Thoracic aorta (tissue), 2 donors: ENCODE measurements at places on chromosomes 6 and 20. TPM values are rescaled to one million over a fixed set of nuclear protein-coding genes. Genes with fewer than 3 reads are reported as not detected.

GRCh38 chr20:47795214-47795907 is 10.1 kb upstream of the SULF2 start:
- no peaks in the 10 kb centered on the region for H3K36me3 ChIP-seq
- DNase-seq = peak; percentile 56
- H3K4me3 ChIP-seq = no peak overlapping the region
- peak overlapping the region; percentile 9 for H3K27ac ChIP-seq
- peaks cover 28% of the 10 kb centered on the region for H3K4me1 ChIP-seq

The HDGFL1 gene
- total RNA-seq = not detected

DNA sequence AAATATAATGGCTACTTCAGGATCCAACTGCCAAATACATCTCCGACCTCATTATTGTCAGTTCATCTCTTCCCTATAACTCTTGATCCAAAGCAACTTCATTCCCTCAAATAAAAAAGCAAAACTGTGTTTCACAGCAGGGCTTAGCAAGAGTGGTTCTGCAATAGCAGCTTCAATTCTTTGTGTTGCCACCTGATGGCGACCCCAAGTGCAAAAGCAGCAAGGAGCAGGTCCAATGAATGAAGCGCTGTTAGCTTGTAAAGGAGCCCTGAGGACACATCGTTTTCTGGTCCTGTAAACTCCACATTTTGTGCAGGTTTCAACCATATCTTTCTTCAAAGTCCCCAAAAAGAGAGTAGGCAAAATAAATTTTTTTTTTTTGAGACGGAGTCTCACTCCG is 19.6 kb downstream of the RTN4IP1 start:
- H3K4me3 ChIP-seq = no peak overlapping the region
- no peaks in the 10 kb centered on the region for H3K4me1 ChIP-seq
- no peak for DNase-seq

DNA sequence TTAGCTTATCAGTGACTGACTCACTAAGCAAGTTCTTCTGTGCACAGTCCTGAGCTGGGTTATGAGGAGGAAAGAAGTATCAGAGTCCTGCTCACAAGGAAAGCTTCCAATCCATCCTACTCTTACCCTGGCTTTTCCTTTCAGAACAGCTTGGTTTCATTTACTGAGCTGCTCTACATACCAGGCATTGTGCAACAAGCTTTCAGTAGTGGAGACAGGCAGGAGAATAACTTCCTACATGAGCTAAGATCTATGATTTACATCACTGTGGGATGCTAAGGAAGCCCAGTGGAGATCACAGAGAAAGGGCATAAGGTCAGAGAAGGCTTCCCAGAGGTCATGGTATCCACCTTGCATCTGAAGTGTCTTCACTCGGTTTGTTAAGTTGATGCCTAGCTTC is 144.5 kb downstream of the MAP3K7 start:
- no peak for DNase-seq
- no peak overlapping the region for H3K27ac ChIP-seq
- H3K4me1 ChIP-seq = peaks cover 13% of the 10 kb centered on the region
- no peaks in the 10 kb centered on the region for H3K36me3 ChIP-seq
- no peaks in the 10 kb centered on the region for H3K27me3 ChIP-seq

DNA sequence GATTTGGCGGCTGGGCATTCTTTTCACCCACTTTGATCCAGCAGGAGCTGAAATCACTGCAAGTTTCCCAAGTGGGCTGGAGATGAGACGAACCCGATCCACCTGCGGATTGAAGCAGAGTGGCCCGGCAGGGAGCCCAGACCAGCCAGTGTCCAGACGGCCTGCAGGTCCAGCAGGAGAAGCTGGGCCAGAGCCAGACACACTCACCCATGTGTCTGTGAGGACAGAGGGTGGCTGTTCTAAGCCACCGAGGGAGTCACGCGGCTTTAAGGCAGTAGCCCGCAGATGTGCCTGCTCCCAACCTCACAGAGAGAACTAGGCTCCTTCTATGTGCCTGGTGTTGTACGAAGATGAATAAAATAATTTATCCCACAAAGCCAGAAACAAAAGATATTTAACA is 200.7 kb downstream of the WDR27 start:
- no peak overlapping the region for H3K27ac ChIP-seq
- H3K27me3 ChIP-seq = no peaks in the 10 kb centered on the region
- DNase-seq = no peak
- H3K36me3 ChIP-seq = no peaks in the 10 kb centered on the region
- H3K4me3 ChIP-seq = no peak overlapping the region
- no peaks in the 10 kb centered on the region for H3K4me1 ChIP-seq

The ENPP5 gene
- 2.7 TPM for total RNA-seq

The SLC17A2 gene
- total RNA-seq = not detected

- H3K4me1 ChIP-seq = no peaks in the 10 kb centered on the region
- no peak for DNase-seq
- H3K27ac ChIP-seq = no peak overlapping the region
- no peaks in the 10 kb centered on the region for H3K36me3 ChIP-seq
- H3K27me3 ChIP-seq = no peaks in the 10 kb centered on the region
- H3K4me3 ChIP-seq = peak overlapping the region; percentile 34
Measured at GRCh38 chr20:45097485-45098102, 3.3 kb downstream of the KCNS1 start.

GRCh38 chr20:57428324-57429158 is 37.3 kb downstream of the RBM38 start:
- peaks cover 31% of the 10 kb centered on the region for H3K4me1 ChIP-seq
- no peak for DNase-seq
- H3K27ac ChIP-seq = peak overlapping the region; percentile 57
- no peaks in the 10 kb centered on the region for H3K27me3 ChIP-seq
- H3K4me3 ChIP-seq = peak overlapping the region; percentile 19
- H3K36me3 ChIP-seq = no peaks in the 10 kb centered on the region

DNA sequence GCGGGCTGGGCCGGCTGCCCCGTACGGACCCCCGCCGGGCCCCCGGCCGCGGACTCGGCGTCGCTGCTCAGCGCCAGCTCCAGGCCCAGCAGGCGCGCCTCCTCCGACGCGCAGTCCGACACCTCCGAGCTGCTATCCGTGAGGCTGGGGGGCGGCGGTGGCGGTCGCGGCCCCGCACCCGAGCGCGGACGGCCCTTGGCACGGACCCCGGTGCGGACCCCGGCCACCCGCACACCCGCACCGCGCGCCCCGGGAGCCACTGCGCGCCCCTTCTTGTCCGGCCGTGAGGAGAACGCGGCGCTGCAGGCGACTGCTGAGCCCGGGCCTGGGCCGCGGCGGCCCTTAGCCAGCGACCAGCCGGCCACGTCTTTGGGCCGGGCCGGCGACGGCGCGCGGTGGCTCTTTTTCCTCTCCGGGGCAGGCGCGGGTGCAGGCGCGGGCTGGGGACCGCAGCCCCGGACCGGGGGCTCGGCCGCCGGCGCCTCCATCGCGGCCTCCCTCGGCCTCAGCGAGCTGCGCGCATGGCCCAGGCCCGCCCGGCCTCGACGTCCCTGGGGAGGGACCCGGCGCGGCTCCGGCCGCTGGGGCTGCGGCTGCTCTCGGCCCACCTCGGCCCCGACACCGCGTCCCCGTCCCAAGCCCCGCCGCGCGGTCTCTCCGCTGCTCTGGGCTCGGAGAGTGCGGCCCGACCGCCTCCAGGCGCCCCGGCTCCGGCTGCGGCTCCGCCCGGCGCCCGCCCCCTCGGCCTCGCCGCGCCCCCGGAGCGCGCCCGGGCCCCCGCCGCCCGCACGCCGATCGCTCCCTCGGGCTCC is 12.9 kb upstream of the TLDC2 start:
- H3K27ac ChIP-seq = peak overlapping the region; percentile 88
- H3K4me1 ChIP-seq = peaks cover 15% of the 10 kb centered on the region

- H3K27me3 ChIP-seq = no peaks in the 10 kb centered on the region
- no peak overlapping the region for H3K27ac ChIP-seq
- peaks cover 9% of the 10 kb centered on the region for H3K4me1 ChIP-seq
- no peak overlapping the region for H3K4me3 ChIP-seq
- H3K36me3 ChIP-seq = no peaks in the 10 kb centered on the region
Measured at GRCh38 chr20:63837479-63837878, 6.4 kb upstream of the ZBTB46 start.

The SLC35B2 gene
- 19.9 TPM for total RNA-seq

DNA sequence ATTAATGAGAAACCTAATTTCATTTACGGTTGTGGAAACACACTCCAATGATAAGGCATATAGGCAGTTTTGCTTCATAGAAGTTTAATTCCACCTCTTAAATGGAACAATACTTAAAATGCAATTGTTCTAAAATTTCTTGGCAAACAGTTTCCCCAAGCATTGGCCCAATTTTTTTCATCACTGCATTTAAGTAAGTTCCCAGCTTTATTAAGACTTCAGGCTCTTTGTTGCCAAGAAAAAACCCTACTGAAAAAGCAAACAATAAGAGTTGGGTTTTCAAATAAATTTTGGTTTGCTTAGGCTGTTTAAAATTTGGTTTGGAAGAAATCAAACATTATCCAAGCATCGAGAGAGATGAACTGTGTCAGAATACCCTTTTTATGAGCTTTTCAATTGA is 690.9 kb upstream of the NRSN1 start:
- no peak overlapping the region for H3K27ac ChIP-seq
- no peak for DNase-seq
- no peaks in the 10 kb centered on the region for H3K27me3 ChIP-seq
- no peak overlapping the region for H3K4me3 ChIP-seq

- H3K4me1 ChIP-seq = no peaks in the 10 kb centered on the region
- H3K36me3 ChIP-seq = no peaks in the 10 kb centered on the region
- H3K27me3 ChIP-seq = no peaks in the 10 kb centered on the region
- no peak overlapping the region for H3K27ac ChIP-seq
- DNase-seq = no peak
Measured at GRCh38 chr20:58212636-58213035, 15.8 kb downstream of the ANKRD60 start.

DNA sequence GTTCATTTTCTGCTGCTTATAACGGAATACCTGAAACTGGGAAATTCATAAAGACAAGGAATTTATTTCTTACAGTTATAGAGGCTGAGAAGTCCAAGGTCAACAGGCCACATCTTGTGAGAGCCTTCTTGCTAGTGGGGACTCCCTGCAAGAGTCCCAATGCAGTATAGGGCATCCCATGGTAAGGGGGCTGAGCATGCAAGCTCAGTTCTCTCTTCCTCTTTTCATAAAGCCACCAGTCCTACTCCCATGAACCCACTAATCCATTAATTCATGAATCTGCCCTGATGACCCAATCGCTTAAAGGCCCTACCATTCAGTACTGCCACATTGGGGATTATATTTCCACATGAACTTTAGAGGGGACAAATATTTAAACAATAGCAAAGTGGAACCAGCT is 26.5 kb downstream of the CYB5R4 start:
- no peaks in the 10 kb centered on the region for H3K27me3 ChIP-seq
- H3K36me3 ChIP-seq = no peaks in the 10 kb centered on the region
- no peak for DNase-seq
- H3K4me1 ChIP-seq = peaks cover 13% of the 10 kb centered on the region
- no peak overlapping the region for H3K27ac ChIP-seq

The SMOC2 gene
- 424 TPM for total RNA-seq

DNA sequence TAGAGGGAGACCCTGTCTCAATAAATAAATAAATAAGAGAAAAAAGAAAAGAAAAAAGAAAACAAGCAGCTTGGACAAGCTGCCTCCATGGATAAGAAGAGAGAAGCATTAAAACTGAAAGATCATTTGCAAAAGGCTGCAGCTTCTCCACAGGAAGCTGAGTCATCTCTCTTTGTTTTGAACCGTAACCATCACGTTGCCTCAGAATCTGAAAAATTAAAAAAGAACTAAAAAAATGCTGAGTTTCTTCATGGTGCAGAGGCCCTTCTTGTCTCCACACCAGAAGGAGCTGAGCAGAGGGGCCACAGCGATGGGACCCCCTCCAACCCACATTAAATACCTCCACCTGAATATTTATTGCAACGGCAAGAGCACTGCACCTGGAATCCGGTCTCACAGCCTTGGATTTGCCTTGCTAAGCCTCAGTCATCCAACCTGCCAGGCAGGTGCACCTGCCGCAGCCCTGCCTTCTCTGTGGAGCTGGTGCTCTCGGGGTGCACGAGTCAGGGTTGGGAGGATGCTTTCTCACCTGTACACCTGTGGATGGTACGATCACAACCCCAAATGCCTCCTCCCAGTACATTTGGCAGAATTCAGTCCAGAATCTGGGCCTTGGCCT is 28.1 kb downstream of the TOX2 start:
- no peaks in the 10 kb centered on the region for H3K27me3 ChIP-seq
- peaks cover 56% of the 10 kb centered on the region for H3K4me1 ChIP-seq
- DNase-seq = no peak
- peak overlapping the region; percentile 41 for H3K27ac ChIP-seq
- peak overlapping the region; percentile 29 for H3K4me3 ChIP-seq

The MOG gene
- not detected for total RNA-seq

- H3K27ac ChIP-seq = no peak overlapping the region
- no peak for DNase-seq
- H3K36me3 ChIP-seq = no peaks in the 10 kb centered on the region
- no peaks in the 10 kb centered on the region for H3K27me3 ChIP-seq
- H3K4me1 ChIP-seq = no peaks in the 10 kb centered on the region
Measured at GRCh38 chr6:81793821-81794475, 41.5 kb upstream of the TENT5A start.

The TFAP2C gene
- total RNA-seq = 0.49 TPM

DNA sequence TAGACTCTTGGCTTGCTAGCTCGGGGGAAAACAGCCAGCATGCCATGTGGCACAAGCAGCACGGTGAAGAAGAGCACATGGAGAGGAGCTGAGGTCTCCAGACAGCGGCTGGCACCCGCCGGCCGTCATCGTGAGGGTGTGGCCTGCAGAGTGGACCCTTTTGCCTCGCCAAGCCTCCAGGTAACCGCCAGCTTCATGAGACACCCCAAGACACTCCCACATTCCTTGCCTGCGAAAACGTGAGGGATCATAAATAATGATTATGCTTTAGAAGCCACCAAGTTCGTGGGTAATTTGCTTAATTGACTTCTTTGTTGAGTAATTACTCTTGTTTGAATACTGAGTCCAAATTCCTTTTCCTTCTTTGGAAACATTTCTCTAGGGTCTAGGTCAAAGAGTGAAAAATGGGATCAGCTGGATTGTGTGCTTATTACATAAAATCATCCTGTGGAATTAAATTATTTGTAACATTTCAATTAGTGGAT is 23.2 kb downstream of the FAM50B start:
- H3K36me3 ChIP-seq = no peaks in the 10 kb centered on the region
- H3K27me3 ChIP-seq = no peaks in the 10 kb centered on the region
- H3K4me3 ChIP-seq = no peak overlapping the region
- H3K27ac ChIP-seq = no peak overlapping the region
- DNase-seq = no peak

The FITM2 gene
- total RNA-seq = 7.5 TPM

The SLPI gene
- 44.3 TPM for total RNA-seq

GRCh38 chr6:40256831-40257230 is 322.6 kb upstream of the MOCS1 start:
- no peaks in the 10 kb centered on the region for H3K4me1 ChIP-seq
- no peak overlapping the region for H3K27ac ChIP-seq
- no peak for DNase-seq
- no peaks in the 10 kb centered on the region for H3K36me3 ChIP-seq
- H3K27me3 ChIP-seq = no peaks in the 10 kb centered on the region

The FAM217A gene
- not detected for total RNA-seq

DNA sequence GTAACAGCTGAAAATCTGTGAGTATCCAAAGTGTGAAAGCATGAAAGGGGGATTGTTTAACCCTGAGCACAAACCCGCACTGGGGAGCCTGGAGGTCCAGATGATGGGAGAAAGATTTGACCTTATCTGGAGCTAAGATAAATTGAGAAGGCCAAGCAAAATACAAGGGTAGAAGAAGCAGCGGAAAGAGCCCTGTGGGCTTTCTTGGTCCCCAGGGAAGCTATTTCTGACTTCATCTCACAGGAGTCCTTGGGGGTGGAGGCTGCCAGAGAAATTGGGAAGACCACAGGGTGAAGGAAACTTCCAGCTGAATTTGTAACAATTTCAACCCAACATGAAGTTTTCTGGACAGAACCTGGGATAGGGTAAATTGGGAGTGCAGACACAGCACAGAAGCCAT is 476.9 kb downstream of the MMUT start:
- H3K27ac ChIP-seq = no peak overlapping the region
- H3K27me3 ChIP-seq = no peaks in the 10 kb centered on the region
- no peaks in the 10 kb centered on the region for H3K4me1 ChIP-seq
